ENCODE measurements at places on chromosomes 7 and 10.

DNA sequence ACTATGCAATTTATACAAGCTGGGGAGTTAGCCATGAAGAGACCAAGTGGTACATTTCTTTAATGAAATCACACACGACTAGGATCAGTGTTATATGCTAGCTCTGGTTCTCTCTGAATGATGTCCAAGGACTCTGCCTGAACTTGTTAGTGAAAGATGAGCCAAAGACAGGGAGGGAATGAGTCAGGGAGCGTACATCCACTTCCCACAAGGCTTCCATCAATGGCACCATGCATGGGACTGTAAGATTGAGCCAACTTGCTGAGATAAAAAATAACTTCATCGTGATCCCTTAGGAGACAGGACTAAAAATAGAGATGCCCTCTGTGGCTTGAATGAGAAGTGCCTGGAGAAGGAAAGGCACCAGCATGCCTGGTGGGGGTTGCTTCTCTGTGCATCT is 629.7 kb downstream of the ACTR3B start:
- DNase-seq: no peak

DNA sequence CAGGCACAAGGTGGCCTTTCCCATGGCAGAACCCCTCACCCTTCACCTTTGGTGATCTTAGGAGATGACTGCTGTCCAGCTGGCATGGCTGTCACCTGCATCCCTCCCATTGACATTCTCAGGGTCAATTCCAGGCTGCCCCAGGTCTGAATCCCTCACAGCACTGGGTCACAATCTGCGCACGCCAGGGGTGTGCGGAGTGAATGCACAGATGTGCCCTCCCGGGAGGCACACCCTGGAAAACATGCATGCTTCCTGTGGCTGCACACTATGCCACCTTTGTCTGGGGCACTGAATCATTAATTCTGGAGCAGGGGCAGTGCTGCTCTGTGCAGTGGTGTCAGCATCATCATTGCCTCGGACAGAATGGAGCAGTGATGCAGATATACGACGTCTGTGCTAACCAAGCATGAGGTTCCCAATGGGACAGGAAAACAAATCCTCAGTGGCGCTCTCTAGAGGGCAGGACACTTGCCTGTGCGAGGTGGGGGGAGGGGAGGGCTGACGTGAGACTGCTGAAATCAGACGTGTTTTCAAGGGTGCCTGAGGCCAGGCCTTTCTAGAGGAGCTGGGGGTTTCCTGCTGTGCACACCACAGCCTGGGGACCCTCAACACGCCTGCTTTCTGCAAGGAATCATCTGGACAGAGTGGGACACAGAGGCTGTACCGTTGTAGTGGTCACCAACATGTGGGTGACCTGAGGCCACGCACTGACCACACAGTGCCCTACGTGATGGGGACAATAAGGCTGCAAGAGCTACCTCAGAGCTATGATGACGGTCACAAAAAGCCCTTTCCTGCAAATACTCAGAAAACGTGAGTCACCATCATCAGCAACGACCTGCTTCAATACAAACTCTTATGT is 77.9 kb downstream of the HIPK2 start:
- no peak for DNase-seq

DNA sequence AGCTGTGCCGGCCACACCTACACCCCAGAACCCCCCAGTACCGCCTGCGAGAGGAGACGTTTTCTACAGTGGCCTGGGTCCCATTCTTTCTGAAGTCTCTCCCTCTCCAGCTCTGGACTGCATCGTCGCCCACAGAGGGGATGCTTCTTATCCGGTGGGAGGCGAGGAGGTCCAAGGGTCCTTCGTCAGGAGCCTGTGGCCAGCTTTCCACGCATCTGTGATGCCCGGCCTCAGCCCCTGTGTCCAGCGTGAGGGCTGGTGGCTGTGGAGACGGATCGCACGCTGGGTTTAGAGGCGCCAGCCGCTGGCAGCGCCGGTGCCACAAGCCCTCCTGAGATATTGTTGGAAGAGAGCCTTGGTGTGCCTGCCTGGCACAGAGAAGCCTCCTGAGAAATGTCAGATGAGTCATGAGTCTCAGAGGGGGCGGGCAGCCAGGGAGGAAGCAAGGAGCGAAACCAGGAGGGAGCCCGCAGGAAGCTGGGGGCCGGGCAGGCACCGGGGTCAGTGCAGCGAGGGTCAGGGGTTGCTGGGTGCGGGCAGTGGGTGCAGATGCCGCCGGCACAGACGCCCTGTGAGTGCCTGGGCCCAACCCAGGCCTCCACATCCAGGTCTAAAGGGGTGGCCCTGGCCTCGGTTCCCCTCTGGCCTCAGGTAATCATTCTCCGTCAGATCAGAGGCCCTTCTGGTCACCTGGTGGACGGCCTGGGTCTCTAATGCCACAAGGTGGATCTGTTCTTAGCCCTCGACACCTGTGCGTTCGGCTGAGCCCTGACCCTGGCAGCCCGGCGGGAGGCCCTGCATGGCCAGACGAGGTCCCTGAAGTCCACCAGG is 86.0 kb upstream of the DIP2C start:
- DNase-seq: no peak

- DNase-seq: no peak
Observed at GRCh38 chr7:130841416-130841815, 107.4 kb upstream of the KLF14 start.

DNA sequence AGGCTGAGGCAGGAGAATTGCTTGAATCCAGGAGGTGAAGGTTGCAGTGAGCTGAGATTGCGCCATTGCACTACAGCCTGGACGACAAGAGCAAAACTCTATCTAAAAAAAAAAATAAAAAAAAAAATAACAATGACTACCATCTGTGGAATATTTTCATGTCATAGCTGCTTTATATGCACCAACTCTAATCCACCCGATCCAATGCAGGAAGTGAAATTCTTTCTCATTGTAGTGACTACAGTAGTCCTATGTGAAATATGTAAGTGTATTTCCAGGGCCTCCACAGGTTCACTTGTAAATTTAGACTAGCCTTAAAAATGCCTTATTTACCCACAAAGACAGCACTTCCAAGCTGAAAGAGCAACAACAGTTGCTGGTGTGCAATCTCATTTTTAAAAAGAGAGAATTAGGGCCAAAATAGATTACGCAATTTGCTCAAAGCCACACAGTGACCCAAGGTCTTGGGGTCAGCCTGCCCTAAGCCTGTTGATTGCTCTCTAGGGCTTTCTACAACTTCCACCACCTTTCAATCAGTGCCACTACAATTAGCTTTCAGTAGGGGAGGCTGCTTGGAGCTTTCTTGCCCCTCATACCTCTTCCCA is 25.8 kb upstream of the EGFR start:
- DNase-seq: peak; percentile 20

- DNase-seq: no peak
Observed at GRCh38 chr7:137446025-137446424, 102.5 kb upstream of the PTN start.

DNA sequence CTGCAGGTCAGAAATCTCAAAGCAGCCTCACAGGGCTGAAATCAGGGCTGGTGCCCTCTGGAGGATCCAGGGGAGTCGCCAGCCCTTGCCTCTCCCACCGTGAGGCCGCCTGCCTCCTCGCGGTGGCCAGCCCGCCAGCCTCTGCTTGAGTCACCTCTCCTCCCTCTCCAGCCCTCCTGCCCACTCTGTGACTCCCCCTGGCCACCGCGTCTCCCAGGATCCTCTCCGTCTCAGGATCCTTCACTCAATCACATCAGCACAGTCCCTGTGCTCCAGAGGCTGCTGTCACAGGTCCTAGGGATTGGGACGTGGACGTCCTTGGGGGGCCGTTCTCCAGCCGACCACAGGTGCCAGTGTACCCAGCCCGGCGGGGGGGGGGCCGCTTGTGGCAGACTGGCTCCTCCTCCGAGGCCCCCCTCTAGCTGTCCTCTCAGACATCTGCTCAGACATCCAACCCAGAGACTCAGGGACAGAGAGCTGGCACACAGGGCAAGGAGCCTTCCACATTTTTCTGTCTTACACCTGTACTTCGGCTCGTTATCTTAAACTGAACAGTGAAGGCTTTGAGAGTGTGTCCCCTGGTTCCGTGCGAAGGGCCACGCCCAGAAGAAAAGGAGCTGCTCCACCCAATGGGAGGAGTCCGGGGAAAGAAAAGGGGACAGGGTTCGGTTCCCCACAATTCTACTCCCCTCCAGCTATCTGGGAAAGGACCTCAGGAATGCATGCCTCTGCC is 9.4 kb upstream of the PPP2R2D start:
- no peak for DNase-seq

Measured in HCEC 1CT (cell line).